NT2/D1 (cell line): ENCODE measurements at places on chromosomes 5 and 9.

- DNase-seq: no peak
These were observed 8.0 kb downstream of the CLPTM1L start for GRCh38 chr5:1336749-1337488.

GRCh38 chr9:22840641-22841040 lies 394.0 kb downstream of the DMRTA1 start:
- no peak for DNase-seq

- DNase-seq: no peak
These were observed 2.8 kb upstream of the HBEGF start for GRCh38 chr5:140349244-140349643.

DNA sequence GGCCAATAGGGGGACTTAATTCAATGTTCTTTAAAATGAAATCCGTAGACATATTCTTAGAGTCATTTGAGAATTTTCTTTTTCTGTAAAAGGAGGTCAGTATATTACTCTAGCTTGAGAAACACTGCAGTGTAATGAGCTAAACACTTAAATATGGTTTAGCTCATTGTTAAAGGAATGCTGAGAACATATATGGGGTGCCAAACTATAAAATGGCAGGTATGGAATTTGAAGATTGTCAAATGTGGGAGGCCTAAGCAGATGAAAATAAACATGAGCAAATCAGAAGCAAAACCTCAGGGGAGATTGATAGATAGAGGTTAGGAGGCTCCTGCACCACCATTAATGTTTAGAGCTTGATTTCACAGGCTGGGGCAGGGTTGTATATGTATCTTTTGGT lies 57.9 kb downstream of the STX17 start:
- DNase-seq: no peak

- DNase-seq: no peak
These were observed 196.2 kb upstream of the TARS1 start for GRCh38 chr5:33244441-33245150.

- no peak for DNase-seq
These were observed 78.3 kb upstream of the HSPA9 start for GRCh38 chr5:138653502-138653901.

GRCh38 chr5:178786859-178787499 lies 56.5 kb upstream of the ZNF354A start:
- DNase-seq: no peak

DNA sequence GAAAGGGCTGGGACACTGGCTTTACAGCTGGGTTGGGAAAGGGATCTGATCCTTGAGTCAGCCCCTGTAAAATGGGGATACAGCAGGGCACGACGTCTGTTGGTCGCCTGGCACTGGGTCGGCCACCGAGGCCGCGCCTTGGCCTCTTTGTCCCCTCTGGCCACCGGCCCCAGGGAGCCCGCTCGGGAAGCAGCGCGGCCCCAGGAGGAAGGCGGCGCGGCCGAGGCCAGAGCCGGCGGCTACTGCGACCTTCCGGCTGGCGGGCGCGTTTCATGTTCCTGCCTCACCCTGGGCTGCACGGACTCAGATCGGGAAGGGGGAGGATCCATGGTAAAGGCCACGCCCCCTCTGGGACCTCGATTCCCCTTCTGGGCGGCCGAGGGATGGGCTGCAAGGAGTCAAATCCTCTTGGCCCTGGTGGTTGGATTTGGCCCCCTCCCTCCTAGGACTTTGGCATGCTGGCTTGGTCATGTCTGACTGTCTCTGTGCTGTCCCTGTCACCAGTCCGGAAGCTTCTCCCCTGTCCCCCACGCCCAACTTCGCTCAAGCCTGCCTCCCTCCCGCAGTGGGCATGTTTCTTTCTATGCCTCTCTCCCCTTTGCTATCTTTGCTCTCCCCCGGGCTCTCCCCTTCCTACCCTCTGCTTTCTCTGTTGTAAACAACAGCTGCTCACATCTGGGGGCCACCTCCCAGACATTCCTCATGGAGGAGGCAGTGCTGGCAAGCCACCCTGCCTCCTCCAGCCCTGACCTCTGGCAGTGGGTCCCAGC lies 25.8 kb downstream of the FPGS start:
- DNase-seq: peak; percentile 87

GRCh38 chr5:165149431-165149830 lies 1644.0 kb downstream of the MAT2B start:
- DNase-seq: no peak

- DNase-seq: peak; percentile 70
These were observed 456.2 kb downstream of the RASEF start for GRCh38 chr9:82606492-82607382.

- no peak for DNase-seq
These were observed 13.5 kb upstream of the MAP1B start for GRCh38 chr5:72093824-72094223.

DNA sequence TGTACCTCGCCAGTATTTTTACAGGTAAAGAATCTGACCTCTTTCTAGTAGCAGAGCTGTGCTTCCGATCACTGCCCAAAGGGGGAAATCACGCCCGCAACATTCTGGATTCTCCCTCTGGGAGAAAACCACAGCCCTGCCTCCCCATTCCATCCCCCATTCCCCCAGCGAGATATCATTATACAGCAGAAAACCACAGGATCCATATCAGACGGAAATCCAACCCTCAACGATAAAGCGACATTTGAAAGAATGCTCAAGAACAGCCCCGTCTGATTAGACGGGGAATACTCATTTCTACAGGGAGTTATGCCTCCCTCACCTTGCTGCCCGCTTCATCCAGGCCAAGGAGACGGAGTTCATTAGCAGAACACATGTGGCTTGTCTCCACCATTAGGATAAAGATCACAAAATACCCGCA lies 172.8 kb downstream of the COL23A1 start:
- no peak for DNase-seq

- DNase-seq: no peak
These were observed 579 bp upstream of the ASTN2 start for GRCh38 chr9:117415358-117415914.

GRCh38 chr5:119897537-119898370 lies 268.4 kb downstream of the FAM170A start:
- no peak for DNase-seq

GRCh38 chr9:20684875-20685696 lies 1.0 kb downstream of the FOCAD start:
- DNase-seq: no peak

- DNase-seq: peak; percentile 40
These were observed 185.9 kb downstream of the MSX2 start for GRCh38 chr5:174910245-174910737.

- no peak for DNase-seq
These were observed 216.1 kb downstream of the TLE1 start for GRCh38 chr9:81473206-81473605.

DNA sequence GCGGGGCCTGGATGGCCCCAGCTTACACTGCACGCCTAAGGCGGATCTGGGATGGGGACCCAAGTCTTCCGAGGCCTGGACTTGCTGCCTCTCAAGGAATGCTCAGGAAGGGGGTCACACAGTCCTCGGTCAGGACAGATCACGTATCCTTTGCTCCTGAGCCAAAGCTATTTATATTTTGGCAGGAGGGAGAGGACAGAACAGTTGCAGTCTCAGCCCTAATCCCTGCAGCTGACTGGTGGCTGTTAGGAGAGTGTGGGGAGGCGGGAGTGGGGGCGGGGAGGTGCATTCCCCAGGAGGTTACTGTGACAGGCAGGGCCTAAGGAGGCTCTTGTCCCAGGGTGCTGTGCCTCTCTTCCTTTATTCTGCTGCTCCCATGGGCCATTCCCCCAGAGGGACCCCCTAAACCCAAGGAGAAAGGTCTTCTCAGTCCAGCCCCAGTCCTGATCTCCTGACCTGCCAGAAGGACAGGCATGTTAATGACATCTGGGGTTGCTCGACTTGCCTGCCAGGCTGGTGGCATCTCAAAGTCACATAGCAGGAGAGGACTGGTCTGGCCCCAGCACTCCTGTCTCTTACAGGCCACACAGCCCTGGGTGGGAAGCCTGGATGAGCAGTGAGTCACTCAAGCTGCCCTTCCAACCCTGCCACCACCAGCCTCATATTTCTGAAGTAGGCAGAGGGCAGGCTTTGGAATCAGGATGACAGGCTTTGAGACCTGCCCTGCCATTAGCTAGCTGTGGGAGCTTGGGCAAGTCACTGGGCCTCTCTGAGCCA lies 51.9 kb downstream of the COL27A1 start:
- DNase-seq: no peak

DNA sequence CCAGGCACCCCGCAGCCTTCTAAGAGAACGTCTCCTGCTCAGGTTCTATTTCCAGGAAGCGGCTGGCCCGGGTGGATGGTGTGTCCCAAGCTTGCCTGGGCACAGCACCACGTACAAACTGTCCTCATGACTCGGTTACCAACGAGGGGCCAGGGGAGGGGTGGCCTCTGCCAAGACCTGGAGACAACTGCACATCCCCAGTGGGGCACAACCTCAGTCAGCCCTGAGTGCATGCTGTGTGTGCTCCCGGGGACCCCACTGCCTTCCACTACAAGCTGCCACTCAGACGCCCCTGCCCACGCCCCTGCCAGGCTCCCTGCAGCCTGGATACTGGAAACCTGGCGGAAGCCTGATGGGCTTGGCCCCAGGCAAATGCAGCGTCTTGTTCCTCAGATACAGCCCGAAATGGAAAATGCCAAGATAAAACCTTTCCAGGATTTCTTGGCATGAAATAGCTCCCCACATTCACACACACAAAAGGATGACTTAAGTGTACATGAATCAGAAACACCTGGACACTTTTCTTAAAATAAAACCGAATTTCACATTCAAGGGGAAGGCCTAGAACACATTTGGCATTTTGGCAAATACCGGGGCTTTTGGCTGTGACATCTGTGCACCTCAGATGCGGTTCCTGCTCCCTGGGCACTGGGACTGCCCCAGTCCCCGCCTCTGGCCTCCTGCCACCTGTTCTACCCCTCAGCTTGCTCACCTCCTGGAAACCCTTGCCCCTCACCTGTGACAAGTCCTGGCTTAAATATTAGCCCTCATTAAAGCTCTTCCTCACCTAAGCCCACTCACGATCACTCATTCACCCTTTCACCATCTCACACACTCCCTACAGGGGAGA lies 62.5 kb downstream of the COL23A1 start:
- DNase-seq: no peak

DNA sequence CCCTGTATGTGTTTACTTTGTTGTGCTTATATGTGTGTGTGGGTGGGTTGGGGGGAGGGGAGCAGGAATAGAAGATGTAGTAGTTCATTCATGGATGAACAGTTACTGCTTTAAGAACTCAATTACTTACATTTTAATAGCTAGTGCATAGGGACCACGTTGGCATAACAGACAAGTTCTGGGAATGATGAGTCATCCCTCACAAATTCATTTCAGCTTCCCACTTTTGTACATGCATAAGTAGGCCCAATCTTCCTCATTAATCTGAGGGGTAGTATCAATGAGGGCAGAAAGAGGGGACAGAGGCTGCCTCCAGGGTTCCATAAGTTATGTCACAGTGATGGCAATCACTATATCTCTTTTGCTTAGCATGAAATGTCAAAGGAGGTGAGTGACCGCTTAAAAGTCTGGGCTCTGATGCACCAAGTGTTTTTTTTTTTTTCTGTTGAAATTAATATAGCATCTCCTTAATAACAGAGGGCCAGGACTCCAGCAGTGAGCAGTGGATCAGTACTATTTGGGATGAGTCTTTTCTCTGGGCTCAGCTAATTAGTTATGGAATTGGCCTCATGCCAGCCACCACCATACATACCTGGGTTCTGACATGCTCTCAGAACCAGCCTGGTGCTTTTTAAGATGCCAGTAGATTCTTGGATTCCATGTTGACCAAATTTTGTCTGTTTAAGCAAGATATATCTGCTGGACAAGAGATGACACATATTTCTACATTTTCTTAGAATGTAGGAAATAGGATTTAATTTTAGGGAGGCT lies 37.1 kb downstream of the PRDM6 start:
- no peak for DNase-seq

GRCh38 chr5:172944741-172945140 lies 14.5 kb upstream of the RPL26L1 start:
- no peak for DNase-seq

- DNase-seq: no peak
These were observed 469.9 kb downstream of the PRR16 start for GRCh38 chr5:120934031-120934430.

DNA sequence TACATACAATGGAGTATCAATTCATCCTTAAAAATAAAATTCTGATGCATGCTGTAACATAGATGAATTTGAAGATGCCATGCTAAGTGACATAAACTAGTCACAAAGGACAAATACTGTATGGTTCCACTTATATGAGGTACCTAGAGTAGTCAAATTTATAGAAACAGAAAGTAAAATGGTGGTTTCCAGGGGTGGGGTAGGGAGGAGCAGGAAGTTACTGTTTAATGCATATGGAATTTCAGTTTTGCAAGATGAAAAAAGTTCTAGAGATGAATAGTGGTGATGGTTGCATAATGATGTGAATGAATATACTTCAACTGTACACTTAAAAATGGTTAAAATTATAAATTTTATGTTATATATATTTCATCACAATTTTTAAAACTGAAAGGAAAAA lies 57.3 kb upstream of the FNIP1 start:
- no peak for DNase-seq

GRCh38 chr5:155727512-155728145 lies 599.3 kb upstream of the SGCD start:
- no peak for DNase-seq

GRCh38 chr5:139690064-139690802 lies 42.1 kb downstream of the CXXC5 start:
- no peak for DNase-seq

GRCh38 chr9:71243951-71244350 lies 122.5 kb upstream of the TRPM3 start:
- DNase-seq: peak; percentile 13

- DNase-seq: no peak
These were observed 55.2 kb upstream of the AFAP1L1 start for GRCh38 chr5:149216496-149216895.

DNA sequence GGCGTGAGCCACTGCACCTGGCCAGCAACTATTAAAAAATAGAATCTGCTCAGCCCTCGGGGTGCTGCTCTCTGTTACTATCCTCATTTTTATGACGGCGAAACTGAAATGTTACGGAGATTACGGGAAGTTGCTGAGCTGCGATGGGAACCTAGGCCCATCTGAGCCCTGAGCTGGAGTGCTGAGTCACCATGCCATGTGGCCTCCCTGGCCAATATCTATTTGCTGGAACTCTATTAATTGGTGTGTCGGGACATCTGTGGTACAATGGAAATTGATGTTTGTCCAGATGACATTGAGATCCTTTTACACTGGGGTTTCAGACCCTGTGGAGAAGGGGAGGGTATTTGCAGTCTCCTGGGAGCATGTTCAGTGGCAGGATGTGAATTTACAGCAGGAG lies 8.1 kb downstream of the PRDM12 start:
- no peak for DNase-seq

DNA sequence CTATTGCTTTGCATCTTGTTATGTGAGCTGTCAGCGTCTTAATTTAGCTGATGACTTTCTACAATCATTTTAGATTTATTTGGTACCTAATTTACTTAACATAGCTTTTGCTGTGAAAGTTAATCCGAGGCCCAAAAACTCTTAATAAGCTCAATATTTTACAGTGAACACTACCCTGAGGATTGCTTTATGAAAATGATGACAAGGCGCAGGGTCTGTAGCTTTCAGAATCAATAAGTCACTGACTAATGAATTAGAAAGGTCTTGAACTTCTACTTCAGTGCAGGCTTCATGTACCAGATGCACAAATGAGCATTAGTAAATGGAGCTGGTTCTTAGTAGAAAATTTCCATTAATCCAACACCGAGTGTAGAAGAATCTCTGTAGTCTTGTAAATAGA lies 81.4 kb upstream of the ZNF366 start:
- no peak for DNase-seq

- no peak for DNase-seq
These were observed 30.6 kb downstream of the ITGA1 start for GRCh38 chr5:52818360-52818759.
